ENCODE measurements at places on chromosomes 3 and 15.

GRCh38 chr3:106120356-106120755 is 251.5 kb upstream of the CBLB start:
- no peak for DNase-seq

- no peak for DNase-seq
Measured at GRCh38 chr3:183158113-183158512, 4.4 kb downstream of the LAMP3 start.

- no peak for DNase-seq
Measured at GRCh38 chr15:86055688-86056087, 24.0 kb upstream of the AGBL1 start.

GRCh38 chr3:171256445-171257250 is 203.6 kb downstream of the TNIK start:
- DNase-seq, result no peak

GRCh38 chr15:91679447-91679846 is 174.1 kb upstream of the SLCO3A1 start:
- DNase-seq, result no peak

GRCh38 chr3:183122257-183122932 is 23.1 kb upstream of the MCCC1 start:
- DNase-seq, result peak; percentile 55

GRCh38 chr3:131989318-131989717 is 45.5 kb downstream of the CPNE4 start:
- DNase-seq, result no peak

- DNase-seq, result no peak
Measured at GRCh38 chr3:24365168-24365567, 129.5 kb downstream of the THRB start.
